ENCODE measurements at places on chromosomes 11 and 22.

DNA sequence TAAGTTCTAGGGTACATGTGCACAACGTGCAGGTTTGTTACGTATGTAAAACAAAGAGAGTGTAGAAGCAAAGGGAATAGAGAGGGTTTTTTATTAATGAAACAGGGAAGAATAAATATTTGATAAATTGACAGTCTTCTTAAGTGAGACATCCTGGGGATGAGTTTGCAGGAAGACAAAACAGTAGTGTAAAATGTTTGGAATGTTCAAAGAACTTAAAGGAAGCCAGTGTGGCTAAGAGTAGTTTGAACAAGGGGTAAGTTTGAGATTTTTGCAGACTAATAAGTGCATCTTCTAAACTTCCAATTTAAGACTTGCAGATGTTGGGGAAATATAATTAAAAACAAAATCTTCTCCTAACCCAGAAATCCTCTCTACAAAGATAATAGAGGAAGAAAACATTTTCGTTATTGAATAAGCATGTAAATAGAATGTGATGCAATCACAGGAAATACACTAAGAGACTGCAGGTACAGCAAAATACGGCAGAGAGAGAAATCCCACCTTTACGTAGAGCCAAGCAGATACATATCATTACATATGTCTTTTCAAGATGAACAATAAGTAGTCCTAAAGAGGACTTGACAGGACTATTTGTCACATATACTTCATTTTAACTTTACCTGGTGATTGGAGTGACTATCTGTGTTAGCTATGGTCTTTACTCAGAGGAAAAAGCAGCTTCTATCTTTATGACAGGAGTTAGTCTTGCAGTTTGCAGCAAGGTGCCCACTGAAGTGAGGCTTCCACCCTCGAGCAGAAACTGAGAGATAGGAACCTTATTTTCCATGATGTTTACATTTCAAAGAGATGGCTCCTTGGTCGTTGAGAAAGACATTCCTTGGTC lies 402.1 kb downstream of the CNTN5 start:
- peak; percentile 65 for DNase-seq

DNA sequence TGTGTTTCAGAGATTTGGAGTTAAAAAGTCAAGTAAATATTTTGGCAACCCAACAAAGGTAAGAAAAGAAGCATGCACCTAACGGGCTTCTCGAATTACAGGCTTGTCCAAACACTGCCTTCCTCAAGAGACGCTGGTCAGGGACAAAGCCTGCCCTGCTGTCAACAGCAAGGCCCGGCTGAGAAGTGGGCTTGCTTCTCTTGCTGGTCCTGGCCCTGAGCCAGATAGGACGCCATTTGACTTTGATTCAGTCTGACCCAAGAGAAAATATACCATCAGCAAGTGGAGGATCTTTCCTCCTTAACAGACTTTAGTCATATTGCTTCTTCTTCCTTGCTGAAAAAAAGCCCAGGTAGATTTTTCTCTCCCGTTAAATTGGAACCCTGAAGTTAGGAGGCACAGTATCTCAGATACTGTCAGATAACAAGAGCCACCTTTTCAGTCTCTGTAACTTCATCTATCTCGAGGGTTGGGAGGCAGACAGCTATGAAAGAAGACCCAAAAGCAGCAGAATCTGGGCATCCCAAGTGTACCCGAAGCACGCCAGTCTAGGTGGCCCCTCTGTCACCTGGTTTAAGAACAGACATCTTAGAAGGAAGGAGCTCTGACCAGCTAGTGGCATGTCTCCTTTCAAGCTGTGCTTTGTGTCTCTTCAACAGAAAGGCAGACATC lies 57.5 kb downstream of the C22orf31 start:
- peak; percentile 67 for DNase-seq

DNA sequence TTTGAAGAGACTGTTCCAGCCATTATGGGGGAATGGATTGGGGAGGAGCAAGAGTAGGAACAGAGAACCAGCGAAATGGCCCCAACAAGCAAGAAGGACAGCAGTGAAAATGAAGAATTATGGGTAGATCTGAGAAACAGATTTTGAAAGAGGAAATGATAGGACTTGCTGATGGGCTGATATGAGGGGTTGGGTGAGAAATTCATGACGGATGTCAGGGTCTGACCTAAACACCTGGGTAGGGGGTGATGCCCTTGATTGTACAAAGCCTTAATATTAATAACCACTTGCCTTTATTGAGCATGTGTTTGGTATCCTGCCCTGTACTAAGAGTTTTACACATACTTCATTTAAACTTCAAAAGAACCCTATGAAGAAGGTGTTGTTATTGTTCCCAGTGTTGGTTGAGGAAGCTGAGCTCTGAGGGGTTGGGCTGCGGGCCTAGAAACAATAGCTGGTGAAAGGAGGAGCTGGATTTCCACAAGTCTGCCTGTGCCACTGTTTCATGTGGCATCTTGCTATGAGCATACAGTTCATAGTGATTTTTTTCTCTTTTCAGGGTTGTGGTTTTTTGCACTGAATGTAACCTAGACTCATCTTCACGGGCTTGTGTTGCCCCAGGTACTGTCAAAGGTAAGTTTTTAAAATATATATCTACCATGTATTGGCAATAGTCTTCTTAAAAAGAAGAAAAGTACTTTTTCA lies 61.1 kb upstream of the TNRC6B start:
- no peak for DNase-seq

DNA sequence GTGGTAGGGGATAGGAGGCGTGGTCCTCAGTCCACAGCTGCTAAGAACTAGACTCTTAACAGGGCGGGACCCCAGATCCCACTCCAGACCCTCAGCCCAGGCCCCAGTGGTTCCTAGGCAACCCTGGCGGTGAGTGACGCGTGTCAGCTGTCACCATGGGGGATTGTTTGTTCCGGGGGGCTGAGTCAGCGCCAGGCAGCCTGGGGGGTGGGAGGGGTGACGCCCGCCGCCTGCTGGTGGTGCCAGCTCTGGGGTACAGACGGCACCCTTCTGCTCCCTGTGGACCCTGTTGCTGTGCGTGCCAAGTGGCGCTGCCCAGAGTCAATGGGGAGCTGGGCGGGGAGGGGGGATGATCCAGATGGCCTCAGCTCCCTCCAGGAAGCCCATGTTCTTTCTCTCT lies 2.5 kb downstream of the CNIH2 start:
- DNase-seq = peak; percentile 15

DNA sequence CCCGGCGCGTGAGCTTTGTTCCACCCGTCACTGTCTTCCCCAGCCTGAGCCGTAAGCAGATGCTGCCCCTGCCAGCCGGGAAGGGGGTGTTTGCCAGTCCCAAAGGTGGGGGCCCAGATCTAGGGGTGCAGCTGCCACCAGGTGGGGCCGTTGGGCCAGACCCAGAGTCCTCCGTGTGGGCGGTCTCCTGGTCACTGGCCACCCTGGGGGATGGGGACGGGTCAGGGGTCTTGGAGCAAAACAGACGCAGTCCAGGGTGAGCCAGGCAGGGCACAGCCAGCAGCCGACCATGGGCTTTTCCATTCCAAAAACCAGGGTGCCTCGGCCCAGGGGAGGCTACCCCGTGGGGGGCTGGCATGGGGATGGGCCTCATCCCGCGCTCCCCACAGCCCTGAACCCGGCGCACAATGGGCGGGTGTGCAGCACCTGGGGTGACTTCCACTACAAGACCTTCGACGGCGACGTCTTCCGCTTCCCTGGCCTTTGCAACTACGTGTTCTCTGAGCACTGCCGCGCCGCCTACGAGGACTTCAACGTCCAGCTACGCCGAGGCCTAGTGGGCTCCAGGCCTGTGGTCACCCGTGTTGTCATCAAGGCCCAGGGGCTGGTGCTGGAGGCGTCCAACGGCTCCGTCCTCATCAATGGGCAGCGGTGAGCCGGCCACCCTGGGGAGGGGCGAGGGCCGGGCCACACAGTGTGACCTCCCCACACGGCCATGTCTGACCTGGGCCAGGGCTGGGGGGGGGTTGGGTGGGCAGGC lies 3.5 kb downstream of the MUC5B start:
- peak; percentile 60 for DNase-seq

DNA sequence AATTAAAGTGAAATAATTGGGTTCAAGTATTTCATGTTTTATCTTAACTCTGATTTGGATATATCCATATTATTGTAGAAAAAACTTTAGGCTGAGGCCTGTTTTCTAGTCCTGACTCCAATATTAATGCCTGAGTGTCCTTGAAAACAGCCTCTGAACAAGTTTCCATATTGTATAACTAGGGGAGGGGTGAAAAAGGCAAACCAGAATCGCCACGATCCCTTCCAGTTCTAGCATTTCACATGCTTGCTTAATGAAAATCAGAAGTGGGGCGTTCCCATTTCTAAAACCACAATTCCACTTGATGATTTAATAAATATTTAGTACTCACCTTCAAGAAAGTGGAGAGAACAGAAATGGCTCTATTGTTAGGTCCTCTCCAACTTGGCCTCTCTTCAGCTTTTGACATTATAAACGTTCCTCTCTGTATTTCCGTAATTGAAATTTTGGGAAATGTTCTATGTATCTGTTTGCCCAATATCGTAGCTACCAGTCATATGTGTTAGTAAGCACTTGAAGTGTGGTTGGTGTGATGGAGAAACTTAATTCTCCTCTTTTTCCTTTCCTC lies 561.4 kb upstream of the CCDC90B start:
- no peak for DNase-seq

- no peak for DNase-seq
Measured at GRCh38 chr11:440065-441042, 1.5 kb downstream of the ANO9 start.

- DNase-seq = no peak
Measured at GRCh38 chr11:120126620-120127019, 11.3 kb downstream of the TRIM29 start.

DNA sequence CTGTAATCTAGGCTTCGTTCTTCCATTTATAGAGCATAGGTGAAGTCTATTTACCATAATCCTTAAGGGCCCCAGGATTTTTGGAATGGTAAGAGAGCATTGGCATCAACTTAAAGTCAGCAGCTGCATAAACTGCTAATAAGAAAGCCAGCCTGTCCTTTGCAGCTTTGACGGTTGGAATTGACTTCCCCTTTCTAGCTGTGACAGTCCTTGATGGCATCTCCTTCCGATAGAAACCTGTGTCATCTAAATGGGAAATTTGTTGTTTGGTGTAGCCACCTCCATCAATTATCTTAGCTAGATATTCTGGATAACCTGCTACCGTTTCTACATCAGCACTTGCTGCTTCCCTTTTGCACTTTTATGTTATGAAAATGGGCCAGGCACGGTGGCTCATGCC lies 58.0 kb upstream of the GLYATL1B start:
- DNase-seq = no peak

- no peak for DNase-seq
Measured at GRCh38 chr11:127962416-127962815, 624.9 kb downstream of the ETS1 start.

- no peak for DNase-seq
Measured at GRCh38 chr11:59208956-59209355, 3.8 kb downstream of the MPEG1 start.

DNA sequence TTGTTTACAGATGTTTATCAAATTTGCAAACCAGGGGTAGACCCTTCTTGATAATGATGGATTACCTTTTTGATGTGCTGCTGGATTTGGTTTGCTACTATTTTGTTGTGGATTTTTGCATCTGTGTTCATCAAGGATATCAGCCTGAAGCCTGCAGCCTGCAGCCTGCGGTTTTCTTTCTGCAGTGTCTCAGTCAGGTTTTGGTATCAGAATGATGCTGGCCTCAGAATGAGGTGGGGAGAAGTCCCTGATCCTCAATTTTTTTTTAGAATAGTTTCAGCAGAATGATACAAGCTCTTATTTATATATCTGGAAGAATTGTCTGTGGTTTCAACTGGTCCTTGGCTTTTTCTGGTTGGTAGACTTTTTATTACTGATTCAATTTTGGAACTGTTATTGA lies 19.7 kb upstream of the RAB38 start:
- DNase-seq = no peak

DNA sequence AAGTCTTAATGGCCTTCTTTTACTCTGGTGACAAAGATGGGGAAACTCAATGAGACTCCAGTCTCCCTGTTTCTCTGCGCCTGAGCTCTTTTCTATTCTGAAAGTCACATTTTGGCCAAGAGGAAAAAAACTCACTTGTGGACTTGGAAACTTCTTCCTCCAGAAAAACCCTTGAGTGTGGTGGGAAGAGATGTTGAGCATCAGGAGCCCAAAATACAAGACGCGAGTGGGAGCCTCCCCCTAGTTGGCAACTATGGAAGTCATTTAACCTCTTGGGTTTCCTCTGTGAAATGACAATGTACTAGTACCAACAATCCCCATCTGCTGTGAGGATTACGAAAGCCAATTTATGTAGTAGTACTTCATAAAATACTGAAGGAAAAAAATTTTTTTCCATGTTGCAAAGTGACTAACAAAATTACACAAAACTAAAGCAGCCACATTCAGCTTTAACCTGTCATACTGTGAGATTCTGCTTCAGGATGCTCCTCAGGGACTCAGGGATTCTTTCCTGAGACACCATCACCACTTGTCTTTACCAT lies 524 bp upstream of the SLC25A17 start:
- DNase-seq = peak; percentile 8

DNA sequence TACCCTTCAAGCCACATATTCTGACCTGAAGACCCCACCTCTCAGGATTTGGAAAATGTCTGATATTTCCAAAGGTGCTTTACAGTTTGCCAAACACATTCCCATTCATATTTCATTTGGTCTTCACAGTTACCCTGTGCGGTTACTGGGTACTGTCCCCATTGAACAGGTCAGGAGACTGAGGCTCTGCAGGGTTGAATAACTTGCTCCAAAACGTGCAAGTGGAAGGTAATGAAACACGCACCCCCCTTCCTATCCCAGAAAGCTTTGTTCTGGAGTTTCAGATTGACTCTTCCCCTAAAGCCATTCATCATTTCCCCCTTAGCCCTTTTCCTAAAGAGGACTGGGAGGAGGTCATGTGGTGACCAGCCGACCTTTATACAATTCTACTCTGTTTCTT lies 18.8 kb downstream of the MICAL2 start:
- no peak for DNase-seq

GRCh38 chr11:92224407-92225124 lies at the start of gene FAT3:
FAT3 (plus strand) TSS chr11:92224818; CDS start chr11:92352113, 127,295 bp downstream.
- peak; percentile 81 for DNase-seq

DNA sequence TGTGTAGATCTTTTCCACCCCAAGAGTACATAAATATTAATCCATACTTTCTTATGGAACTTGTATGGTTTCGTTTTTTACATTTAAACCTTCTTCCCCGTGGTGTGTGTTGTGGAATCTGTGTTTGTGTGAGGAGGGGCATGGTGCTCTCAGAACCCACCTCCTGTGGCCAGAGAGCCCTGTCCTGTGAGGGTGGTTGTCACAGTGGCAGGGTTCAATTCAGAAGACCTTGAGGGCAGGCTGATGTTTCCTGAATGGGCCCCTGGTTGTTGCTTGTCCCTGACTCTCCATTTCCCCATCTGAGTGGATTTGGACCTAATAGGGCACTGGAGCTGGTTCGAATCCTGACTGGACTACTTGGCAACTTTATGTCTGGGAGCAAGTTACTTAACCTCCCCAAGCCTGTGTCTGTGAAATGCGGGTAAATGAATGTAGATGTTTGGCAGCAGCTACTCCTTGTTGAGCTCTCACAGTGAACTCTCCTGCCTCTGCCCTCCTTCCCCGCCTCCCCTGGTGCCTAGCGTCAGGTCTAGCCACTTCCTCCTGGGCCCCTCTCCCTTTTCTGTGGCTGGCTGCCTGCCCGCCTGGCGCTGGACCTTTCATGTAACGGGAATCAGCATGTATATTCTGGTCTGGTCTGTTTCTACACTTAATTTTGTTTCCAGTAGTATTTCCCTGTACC lies 7.3 kb downstream of the NEAT1 start:
- peak; percentile 50 for DNase-seq

All from GM23338 (cell line).